IPS DF 6.9 (cell line): ENCODE measurements at places on chromosomes 7 and 10.

DNA sequence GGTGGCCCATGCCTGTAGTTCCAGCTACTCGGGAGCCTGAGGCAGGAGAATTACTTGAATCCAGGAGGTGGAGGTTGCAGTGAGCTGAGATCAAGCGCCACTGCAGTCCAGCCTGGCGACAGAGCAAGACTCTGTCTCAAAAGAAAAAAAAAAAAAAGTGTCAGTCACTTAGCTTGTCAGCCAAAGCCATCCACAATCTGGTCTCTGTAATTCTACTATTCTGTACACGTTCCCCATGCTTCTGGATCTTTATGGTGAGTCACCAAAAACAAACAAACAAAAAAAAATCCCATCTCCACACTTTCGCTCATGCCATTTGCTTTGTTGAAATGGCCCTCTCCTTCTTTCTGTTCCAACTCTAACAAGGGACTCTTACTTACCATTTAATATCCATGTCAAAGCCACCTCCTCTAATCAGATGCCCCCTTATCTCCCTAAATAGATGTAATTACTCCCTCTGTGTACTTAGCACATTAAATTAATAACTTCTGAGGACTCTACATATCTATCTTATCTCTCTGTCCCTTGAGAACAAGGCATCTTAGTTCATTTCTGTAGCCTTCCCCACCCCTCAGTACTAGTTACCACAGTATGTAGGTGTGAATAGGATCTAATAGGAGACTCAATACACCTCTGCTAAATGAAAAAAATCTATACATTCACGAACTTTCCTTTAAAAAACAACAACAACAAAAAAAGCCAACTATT is 128.4 kb downstream of the ELMO1 start:
- DNase-seq, result no peak

- DNase-seq, result no peak
These were observed 28.5 kb upstream of the STK17A start for GRCh38 chr7:43554423-43554822.

DNA sequence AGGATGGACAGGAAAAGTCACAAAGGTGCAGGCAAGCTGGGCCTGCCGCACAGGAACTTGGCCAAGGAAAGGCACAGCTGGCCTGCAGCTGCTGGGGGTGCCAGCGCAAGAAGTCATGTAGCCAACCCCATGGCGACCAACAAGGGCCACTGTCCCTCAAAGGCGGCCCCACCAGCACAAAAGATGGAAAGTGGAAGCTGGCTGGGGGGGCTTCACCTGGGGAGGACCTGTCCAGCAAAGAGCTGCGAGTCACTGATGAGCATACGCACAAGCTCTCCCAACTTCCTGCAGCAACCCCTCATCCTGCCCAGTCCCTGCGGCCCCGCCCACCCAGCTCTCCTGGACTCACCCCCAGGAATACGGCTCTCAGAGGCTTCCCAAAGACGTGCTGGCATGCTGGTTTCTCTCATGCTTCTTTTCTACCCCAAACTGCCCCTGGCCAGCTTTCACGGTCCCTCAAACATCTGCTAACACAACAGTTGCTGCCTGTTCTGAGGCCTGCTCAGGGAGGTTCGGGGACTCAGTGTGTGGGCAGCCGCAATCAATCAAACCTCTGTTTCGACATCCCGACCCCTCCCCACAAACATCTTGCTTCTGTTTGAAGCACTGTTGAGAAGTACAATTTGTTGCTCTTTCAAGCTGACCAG is 67.6 kb downstream of the FAM53B start:
- no peak for DNase-seq

DNA sequence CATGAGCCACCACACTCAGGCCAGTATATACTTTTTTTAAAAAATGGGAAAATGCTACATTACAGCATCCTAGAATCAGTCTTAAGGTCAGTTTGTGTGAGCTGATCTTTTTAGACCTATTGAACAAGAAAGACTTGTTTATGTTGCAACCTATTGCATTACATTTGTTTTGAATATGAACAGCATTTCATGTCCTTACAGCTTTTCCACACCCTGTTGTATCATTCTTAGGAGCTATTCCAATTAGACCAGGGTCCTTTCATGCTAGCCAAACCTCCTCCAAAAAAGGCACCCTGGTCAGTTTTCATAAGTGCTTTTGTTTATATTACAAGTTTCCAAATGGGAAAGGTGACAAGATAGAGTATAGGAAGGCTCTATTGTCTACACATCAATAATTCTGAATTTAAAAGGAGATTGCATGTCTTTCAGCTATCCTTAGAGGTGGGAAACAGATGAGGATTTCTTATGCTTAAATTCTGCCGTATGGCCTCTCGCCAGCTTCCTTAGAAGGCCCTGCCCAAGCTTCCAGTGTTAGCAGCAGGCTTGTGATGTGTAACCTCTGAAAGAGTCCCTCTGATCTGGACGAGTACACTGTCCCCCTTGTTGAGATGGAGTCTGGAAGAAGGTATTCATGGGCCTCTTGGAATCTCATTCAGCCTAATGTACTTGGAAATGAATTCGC is 171.9 kb downstream of the OTUD1 start:
- DNase-seq, result no peak

DNA sequence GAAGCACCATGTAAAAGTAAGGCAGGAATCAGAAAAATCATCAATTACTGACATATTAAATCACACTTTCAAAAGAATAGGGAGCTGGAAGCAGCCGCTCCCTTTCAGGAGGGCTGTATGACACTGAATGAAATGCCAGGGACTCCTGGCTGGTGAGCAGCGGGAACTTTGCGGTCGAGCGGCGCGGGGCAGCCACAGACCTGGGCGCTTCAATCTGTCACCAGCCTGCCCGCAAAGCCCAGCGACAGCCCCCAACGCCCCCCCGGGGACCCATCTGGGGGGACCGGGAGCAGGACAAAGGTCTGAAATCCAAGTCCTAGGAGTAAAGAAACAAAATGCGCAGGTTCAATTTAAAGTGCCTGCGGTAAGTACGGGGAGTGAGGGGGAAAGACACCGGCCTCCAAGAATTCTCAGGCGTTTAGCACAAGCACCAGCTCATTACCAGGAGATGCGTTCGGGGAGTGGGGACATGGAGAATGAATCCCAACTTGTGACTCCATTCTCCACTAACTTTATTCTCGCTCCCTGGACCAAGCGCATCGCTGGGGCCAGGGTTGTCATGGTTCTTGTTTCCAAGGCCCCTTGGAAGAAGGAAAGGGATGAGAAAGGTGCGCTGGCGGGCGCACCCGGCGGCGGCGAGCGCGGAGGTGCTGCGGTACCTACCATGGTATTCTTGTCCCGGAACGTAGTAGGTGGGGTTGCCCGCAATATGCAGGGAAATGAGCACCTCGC is 824 bp downstream of the RELN start:
- no peak for DNase-seq

DNA sequence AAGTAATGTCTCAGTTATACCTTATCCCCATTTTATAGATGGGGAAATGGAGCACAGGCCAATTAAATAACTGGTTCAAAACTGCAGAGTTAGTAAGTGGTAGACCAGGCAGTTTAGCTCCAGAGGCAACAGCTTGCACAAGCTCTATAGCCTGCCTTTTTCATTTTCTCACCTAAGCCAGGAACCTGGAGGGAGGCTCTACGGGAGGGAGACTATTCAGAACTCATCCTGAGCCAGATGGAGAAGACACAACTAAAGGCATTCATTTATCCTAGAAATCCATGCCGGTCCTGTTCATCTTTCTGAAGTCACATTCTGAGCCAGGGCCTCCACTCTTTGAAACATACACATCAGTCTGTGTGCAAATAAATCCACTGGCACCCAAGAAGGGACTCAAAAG is 103.2 kb downstream of the CALN1 start:
- no peak for DNase-seq

DNA sequence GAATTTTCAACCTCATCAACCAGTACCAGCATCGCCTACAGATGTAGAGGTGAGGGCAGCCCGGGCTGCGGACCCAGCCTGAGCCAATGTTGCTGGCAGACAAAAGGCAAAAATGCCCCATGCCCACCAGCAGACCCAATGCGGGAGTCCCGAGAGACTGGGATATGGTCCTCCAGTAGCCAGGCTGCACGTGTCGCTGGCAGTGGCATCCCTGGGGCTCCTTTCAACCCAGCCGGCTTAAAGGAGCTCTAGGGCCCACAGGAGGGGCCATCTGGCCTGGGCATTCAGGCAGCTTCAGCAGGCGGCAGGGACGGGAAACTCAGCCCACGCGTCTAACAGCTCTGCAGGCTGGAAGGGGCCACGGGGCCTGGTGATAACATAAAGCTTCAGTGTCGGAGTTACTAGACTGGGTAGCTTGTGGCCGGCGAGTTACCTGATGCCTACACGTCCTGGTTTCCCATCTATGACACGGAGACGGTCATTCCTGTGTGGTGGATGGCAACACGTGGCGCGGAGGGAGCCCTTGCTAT is 70.7 kb downstream of the PROSER2 start:
- DNase-seq, result no peak

GRCh38 chr7:69510114-69510513 is 88.2 kb upstream of the AUTS2 start:
- no peak for DNase-seq

DNA sequence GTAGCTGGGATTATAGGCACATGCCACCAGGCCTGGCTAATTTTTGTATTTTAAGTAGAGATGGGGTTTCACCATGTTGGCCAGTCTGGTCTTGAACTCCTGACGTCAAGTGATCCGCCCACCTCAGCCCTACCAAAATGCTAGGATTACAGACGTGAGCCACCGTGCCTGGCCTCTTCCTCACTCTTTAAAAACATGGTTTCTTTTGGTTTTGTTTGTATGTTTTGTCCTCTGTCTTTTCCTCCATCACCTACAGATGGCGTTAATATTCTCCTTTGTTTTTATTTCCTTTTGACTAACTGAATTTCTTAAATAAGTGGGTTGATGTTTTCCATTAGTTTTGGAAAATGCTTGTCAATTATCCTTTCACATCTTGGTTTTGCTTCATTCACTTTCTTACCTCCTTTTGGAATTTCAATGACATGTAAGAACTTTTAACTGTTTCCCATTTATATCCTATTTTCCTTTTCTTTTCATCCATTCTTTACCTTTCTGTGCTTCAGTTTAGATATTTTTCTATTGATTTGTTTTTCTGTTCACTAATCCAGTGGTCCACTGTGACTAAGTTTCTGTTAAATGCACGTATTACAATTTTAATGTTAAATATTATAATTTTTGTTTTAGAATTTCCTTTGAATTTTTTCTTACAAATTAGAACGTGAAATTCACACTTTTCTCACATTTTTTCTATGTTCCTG is 104.1 kb downstream of the ZNF467 start:
- no peak for DNase-seq

- peak; percentile 33 for DNase-seq
These were observed 201.7 kb upstream of the PRSS58 start for GRCh38 chr7:142459551-142459963.

- DNase-seq, result no peak
These were observed 430.9 kb downstream of the POM121L12 start for GRCh38 chr7:53466371-53466770.

DNA sequence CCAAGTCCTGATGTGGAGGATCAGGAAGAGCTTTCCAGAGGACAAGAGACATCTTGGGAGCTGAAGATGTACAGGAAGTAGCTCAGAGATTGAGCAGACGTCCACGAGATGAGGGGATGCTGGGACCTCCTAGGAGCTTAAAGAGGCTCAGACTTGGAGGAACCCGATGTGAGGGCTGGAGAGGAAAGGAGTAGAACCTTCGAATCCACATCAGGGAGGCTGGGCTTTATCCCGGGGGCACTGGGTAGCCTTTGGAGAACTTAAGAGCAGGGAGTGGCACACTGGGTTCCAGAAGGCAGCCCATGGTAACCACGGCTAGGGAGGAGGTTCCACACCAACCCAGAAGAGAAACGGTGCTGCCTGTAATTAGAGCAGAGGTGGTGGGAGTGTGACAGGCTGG is 10.8 kb downstream of the PRKCQ start:
- DNase-seq, result no peak

DNA sequence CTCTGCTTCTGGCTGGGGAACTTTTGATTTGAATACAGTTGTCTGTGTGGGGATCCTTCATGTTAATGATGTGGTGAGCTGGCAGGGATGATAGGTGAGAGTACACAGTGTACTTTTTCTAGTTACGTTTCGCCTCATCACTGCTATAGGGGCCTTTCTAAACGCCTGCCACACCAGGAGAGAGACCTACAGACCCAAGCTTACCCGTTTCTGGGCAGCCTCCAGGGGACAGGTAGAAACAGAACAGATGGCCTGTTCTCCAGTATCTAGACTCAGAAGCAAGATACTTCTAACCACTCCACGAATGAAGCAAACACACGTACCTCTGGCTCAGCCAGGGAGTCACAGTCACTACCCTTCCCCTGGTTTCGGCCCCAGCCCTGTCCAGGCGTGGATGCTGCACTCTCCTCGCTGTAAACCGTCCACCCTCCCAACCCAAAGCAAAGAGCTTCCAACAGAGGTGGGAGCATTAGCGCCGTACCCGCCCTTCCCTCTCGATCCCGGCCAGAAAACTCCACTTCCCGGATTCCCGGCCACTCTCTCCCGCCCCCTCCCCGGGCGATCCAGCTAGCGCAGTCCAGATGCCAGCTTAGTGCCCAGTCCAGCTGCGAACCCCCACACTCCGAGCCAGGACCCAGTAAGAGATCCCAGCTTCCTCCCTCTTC is 1.2 kb downstream of the CCDC6 start:
- DNase-seq, result no peak

GRCh38 chr7:2082139-2082998 is 150.4 kb downstream of the MAD1L1 start:
- DNase-seq, result no peak

- DNase-seq, result no peak
These were observed 52.7 kb downstream of the CNNM2 start for GRCh38 chr10:102970562-102971340.

- no peak for DNase-seq
These were observed 8.1 kb upstream of the LBX1 start for GRCh38 chr10:101237081-101237981.

- no peak for DNase-seq
These were observed 119.3 kb downstream of the WDFY4 start for GRCh38 chr10:48803801-48804584.

DNA sequence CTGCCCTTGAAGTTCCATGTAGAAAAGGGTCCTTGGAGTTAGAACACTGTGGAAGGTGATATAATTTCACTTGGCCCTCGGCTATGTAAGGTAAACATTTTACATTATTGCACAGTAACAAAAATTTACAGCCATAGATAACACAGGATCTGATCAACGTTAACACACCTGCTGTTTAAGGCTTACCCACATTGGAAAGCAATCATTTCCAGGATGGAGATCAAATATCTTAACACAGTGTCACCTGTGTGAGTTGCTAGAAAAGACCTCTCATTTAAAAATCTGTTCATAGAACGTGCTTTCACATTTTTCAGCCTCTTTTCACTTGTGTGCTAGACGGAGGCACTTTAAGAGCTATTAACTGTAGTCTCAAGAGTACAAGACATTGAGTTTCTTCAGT is 1.9 kb downstream of the TMEM229A start:
- no peak for DNase-seq

- no peak for DNase-seq
These were observed 144.1 kb downstream of the TCF7L2 start for GRCh38 chr10:113094114-113094486.
